ENCODE measurements at places on chromosomes 5 and 9.

DNA sequence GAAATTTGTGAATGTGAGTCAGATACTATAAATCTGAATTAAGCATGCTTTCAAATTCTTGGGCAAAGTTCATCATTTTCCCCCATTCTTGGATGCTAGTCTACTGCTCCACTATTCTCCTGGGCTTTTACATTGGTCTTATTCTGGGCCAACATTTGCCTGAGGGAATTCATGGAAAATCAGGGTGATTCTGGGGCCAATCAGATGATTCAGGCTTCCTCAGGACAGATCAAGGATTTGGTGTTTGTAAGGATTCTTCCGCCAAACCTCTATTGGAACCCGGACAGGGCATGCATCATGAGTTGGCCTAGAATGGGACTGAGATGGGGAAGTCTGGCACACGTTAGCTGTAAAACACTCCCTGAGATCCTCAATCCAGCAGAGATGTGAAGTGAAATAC is 113.8 kb downstream of the MEF2C start:
- DNase-seq, result no peak

DNA sequence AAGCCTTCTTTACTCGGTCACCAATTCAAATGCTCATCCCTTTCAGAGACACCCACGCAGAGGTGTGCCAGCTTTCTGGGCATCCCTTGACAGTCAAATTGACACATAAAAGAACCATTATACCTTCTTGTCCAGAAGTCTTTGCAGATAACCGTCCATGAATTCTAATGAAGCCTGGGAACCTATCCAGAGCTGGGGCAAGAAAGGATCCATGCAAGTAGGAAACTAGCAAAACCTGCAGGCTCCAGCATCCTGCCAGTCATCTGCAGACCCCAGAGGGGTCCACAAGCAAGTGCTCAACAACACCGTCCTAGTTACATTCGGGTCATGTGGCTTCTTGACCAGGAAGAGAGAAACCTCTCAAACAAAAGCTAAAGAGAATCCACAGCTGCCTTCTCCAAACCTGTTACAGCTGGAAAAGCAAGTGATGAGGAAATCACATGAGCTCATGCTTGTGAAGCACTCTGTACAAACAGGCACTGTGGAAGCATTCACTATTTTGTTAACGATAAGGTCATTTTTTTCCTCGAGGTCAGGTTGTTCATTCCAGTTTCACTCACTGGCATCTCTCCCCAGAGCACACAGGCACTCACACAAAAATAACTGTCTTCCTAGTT is 80.2 kb upstream of the DMRT1 start:
- DNase-seq, result no peak

DNA sequence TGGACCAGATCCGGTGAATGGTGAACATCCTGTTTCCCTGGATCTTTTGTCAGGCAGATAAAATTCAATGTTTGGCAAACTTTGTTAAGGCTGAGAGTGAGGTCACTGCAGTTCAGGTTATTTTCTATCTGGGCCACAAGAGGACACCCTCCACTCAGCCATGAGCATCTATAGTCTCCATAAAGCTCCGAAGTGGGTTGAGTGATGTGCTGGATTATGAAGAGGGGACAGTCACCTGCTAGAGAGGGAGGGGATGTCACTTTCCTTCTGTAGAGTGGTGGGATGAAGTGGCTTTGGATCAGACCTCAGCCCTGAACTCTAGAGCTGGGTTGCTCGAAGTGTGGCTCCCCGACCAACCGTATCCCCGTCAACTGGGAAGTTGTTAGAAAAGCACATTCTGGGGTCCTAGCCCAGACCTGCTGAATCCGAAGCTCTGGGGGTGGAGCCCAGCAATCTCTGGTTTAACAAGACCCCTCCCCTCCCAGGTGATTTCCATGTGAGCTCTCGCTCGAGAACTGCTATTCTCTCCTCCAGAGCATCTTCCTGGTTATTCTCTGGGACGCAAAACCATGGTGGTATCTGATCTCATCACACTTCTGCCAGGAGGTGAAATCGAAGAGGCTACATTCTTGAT is 31.8 kb upstream of the FGF1 start:
- no peak for DNase-seq

- no peak for DNase-seq
Measured at GRCh38 chr9:131578731-131579504, 33.6 kb downstream of the PRRT1B start.

DNA sequence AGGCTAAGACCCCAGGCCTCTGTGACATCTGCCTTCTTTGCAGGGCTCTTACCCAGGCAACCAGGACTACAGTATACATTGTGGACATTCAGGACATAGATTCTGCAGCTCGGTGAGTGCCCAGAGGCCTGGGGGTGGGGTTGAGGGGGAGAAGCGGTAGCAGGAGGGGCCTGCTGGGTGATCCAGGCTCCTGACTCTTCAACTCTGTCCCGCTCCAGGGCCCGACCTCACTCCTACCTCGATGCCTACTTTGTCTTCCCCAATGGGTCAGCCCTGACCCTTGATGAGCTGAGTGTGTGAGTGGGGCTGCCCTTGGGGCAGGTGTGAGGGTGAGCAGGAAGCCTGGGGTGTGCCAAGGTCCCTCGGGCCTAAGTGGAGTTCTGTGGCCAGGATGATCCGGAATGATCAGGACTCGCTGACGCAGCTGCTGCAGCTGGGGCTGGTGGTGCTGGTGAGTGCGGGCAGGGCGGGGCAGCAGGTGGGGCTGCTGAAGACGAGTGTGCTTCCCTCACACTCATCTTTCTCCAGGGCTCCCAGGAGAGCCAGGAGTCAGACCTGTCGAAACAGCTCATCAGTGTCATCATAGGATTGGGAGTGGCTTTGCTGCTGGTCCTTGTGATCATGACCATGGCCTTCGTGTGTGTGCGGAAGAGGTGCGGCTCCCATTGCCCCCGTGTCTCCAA is 19.8 kb downstream of the GPRIN1 start:
- DNase-seq, result no peak

GRCh38 chr9:99071313-99072039 is 33.4 kb upstream of the TGFBR1 start:
- DNase-seq, result no peak

GRCh38 chr9:2427120-2427891 is 194.3 kb upstream of the VLDLR start:
- no peak for DNase-seq

DNA sequence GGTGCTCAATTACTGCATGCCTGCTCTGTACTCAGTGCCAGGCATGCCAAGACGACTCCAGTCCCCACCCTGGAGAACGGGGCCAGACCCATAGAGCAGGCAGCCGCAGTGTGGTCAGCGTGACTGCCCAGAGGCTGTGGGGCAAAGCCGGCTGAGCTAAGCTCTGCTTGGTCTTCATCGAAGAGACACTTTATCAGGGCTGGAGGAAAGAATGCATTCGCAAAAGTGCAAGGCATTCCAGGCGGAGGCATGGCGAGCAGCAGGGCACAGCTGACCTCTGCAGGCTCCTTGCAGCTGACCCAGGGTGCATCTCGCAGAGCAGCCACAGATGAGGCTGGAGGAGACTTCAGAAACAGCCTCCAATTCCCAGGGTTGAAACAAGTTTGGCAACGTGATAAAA is 13.6 kb downstream of the MED27 start:
- no peak for DNase-seq

DNA sequence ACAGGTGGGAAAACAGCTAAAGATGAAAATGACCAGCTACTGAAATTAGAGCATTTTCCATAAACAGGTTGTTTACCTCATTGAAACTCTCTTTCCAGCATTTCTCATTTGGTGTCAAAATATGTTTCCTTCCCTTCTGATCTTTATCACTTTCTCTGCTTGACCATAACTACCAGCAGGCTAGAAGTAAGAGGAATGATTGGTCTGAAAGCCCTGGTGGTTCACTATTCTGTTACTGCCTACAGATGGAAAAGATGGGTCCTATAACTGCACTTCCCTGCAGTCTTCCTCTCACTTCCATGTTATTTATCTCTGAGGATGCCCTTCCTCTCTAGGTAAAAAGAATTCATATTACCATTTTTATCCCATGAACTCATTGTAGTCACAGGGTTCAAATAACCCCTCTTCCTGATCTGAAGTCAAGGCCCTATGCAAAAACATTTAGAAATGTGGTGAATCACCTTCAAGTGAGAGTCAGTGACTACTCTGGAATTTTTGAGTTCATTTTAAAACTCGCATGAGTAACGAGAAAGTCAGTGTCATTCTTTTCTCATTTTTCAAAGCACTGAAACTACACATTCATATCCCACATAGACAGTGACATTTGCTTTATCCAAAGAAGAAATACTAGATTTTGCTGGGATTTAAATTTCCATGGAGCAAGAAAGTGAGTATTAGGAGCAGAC is 51.7 kb downstream of the ZNF474 start:
- DNase-seq, result no peak
